ENCODE measurements at places on chromosomes 7 and 10.

GRCh38 chr10:36194276-36194675, 552.2 kb upstream of the FZD8 start:
- DNase-seq, result no peak

GRCh38 chr10:75613685-75614504, 182.5 kb downstream of the LRMDA start:
- no peak for DNase-seq

DNA sequence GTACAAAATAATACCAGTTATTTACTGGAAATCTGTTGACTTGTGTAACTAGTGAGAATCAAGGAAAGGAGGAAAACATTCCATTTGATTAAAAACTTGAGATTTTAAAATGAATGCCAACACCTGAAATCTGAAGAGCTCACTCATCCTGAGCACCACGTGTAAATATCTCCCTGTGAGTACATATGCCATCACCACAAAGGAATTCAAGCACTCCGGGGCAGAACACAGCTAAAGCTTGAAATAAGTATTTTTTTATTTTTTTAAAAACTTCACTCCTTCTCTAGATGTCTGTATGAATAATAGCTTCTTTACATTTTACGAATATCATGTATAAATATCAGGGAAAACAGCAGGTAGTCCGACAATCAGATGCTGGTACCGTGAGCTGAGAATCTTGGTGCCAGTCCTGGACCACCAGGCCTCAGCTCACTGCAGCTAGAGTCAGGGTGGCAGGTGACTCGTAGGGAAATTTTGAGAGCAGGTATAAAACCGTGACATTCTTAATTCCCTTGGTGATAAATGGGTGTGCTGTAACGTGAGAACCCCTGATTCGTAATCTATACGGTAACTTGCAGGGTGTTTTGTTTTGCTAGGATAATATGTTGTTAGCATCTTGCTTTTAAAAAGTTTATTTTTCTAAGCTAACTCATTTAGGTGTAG, 12.7 kb downstream of the LMTK2 start:
- no peak for DNase-seq

DNA sequence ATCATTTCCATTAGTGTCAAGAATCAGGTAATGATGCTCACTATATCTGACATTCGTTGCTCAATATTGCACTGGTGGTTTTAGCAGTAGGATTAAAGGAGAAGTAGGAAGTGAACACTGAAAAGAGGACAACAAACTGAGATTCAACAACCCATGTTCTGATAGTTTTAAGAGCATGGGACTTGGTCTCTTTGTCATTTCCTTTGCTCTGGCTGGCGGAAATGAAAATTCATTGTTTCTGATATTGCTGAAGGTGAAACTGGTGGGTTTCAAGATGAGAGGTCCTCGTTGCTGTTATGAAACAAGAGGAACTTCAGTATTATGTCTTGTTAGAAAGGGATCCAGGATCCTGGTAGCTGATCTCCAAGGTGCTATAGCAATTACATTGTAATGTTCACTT, 129.0 kb downstream of the DNAH11 start:
- no peak for DNase-seq

GRCh38 chr7:141189231-141189630, 115.4 kb downstream of the TMEM178B start:
- no peak for DNase-seq

- no peak for DNase-seq
These were observed 4.7 kb upstream of the LANCL2 start for GRCh38 chr7:55360486-55360885.
